ENCODE measurements at places on chromosomes 1 and 21.

- no peak for DNase-seq
Measured at GRCh38 chr21:38903690-38904139, 98.0 kb downstream of the ETS2 start.

DNA sequence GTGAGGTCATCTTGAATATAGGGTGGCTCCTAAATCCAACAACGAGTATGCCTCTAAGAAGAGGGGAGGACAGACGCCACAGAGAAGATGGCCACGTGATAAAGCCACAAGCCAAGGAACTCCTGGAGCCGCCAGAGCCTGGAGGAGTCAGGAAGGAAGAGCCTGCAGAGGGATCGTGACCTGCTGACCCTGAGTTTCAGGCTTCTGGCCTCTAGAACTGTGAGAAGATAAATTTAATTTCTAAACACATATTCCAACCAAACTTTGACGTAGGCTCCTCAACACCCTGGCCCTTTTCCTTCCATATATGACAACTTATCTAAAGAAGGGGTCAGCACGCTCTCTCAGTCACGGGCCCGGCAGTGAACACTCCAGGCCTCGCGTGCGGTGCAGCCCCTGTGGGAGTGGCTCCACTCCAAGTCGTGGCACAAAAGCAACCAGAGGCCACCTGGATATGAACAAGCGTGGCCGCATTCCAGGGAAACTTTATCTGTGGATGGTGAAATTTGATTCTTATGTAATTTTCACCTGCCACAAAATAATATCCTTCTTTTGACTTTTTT lies 138.6 kb upstream of the AJAP1 start:
- no peak for DNase-seq

GRCh38 chr1:63603810-63604209 lies 10.6 kb downstream of the PGM1 start:
- no peak for DNase-seq

DNA sequence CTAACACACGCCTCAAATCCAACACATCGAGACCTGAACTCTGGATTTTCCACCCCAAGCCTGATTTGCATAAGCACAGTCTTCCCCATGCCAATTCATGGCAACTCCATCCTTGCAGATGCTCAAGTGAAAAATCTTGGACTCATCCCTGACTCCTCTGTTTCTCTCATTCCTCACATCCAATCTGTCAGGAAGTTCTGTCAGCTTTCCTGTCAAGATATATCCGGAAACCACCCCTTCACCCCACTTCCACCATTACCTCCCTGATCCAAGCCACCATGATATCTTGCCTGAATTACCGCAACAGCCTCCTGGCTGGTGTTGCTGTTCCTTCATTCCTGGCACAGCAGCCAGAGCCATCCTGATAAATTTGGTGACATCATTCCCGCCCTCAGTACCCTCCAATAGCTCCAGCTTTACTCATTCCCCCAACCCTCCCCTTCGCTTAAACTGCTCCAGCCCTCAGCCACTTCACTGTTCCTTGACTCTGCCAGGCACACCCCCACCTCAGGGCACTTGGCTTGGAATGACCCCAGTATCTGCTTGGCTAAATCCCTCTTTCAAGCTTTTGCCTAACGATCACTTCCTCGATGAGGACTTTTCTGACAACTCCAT lies 17.4 kb downstream of the TCEA3 start:
- DNase-seq: no peak

GRCh38 chr21:33849834-33850233 lies 65.8 kb downstream of the ATP5PO start:
- DNase-seq: no peak

GRCh38 chr1:59568158-59568935 lies 246.4 kb upstream of the HOOK1 start:
- no peak for DNase-seq

- DNase-seq: no peak
Measured at GRCh38 chr1:27689423-27690173, 17.6 kb upstream of the IFI6 start.

DNA sequence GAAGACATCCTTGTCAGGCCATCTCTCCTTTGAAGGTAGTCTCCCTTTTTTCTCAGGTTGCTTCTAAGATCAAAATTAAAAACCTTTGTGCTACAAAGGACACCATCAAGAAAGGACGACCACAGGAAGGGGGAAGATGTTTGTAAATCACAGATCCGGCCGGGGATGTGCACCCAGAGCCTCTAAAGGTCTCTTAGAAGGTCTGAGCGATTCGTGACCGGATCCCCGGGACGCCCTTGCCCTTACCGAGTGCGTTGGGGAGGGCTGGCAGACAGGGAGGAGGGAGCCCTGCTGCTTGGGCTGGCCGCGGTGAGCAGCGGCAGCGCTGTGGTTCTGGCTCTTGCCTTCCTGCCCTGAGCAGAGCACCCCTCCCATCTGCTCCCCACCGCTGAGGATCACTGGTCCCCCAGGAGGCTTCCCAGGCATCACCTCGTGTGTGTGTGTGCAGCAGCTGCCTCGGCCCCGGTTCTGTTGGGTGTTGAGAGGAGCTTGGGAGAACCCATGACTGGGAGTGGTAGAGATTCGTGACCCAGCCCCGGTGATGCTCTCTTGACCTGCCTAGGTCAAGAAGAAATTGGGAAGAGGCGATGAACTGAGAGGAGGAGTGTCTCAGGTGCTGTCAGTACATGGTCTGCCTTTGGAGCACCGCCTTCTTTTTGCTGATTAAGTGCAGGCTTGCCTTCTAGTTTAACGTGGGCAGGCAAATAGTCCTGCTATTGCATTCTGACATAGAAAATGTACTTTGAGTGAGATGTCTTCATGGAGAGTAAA lies 34.5 kb downstream of the AGPAT3 start:
- no peak for DNase-seq

GRCh38 chr1:72284348-72285073 lies 2.2 kb upstream of the NEGR1 start:
- peak; percentile 80 for DNase-seq
